ENCODE measurements at places on chromosomes 4 and X. TPM values are rescaled to one million over a fixed set of nuclear protein-coding genes. Genes with fewer than 3 reads are reported as not detected.

The PROM1 gene
- not detected for total RNA-seq

The SATL1 gene
- not detected for total RNA-seq

The PHOX2B gene
- total RNA-seq = not detected

The USP9X gene
- total RNA-seq = 56.9 TPM

The PHEX gene
- 0.23 TPM for total RNA-seq

The KANTR gene
- total RNA-seq = 14.2 TPM

The TAB3 gene
- total RNA-seq = 20.7 TPM

The GPR143 gene
- not detected for total RNA-seq

DNA sequence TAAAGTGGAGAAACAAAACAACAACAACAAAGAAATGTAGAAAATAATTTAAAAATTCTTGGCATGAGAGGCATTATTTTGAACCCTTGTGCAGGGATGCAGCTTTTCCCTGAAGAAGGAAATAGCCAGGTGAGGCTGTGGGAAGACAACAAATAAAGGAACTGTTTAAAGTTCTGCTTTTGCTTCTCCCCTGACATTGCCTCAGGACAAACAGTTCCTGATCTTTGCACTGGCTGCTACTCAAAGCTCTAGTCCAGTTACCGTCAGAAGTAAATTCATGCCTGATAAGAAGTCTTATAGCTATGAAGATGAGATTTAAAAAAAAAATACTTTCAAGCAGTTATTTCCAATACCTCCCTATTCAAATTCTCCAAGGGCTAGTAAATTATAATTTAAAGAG, 233.8 kb downstream of the IL15 start:
- H3K4me1 ChIP-seq = no peaks in the 10 kb centered on the region
- H3K36me3 ChIP-seq = no peaks in the 10 kb centered on the region
- no peak overlapping the region for H3K4me3 ChIP-seq
- DNase-seq = no peak

GRCh38 chr4:60857130-60857753, 342.9 kb upstream of the ADGRL3 start:
- H3K27ac ChIP-seq = no peak overlapping the region
- H3K36me3 ChIP-seq = no peaks in the 10 kb centered on the region
- no peak overlapping the region for H3K4me3 ChIP-seq
- H3K4me1 ChIP-seq = no peaks in the 10 kb centered on the region
- DNase-seq = no peak

DNA sequence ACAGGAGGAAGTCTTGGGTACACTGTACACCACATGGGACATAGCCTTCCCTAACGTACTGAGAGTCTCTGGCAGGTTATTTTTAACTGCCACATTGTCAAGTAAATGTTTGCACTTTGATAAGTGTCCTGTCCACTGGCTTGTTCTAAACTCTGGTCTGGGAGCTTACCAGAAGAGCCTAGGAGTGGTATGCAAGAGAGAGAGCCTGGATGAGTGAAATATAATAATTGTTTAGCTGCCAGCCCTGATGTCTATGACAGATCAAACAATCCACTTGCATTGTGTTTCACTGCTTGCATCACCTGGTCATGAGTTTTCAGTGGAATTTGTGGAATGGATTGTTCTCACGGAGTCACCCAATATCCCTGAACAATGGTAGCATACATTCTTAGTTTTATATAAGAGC, 91.6 kb downstream of the SHROOM3 start:
- peaks cover 9% of the 10 kb centered on the region for H3K27me3 ChIP-seq
- no peak overlapping the region for H3K27ac ChIP-seq
- H3K4me3 ChIP-seq = no peak overlapping the region
- no peaks in the 10 kb centered on the region for H3K36me3 ChIP-seq
- no peaks in the 10 kb centered on the region for H3K4me1 ChIP-seq

- no peak for DNase-seq
- H3K36me3 ChIP-seq = no peaks in the 10 kb centered on the region
- no peak overlapping the region for H3K27ac ChIP-seq
- H3K27me3 ChIP-seq = peaks cover 6% of the 10 kb centered on the region
- no peak overlapping the region for H3K4me3 ChIP-seq
Observed at GRCh38 chr4:17120761-17121160, 222.3 kb upstream of the LDB2 start.

GRCh38 chrX:16828124-16828908, 41.8 kb downstream of the RBBP7 start:
- H3K27me3 ChIP-seq = no peaks in the 10 kb centered on the region
- H3K27ac ChIP-seq = no peak overlapping the region
- no peak overlapping the region for H3K4me3 ChIP-seq
- H3K4me1 ChIP-seq = peaks cover 5% of the 10 kb centered on the region
- H3K36me3 ChIP-seq = peaks cover 6% of the 10 kb centered on the region

GRCh38 chrX:22536746-22537304, 264.1 kb downstream of the CBLL2 start:
- H3K27ac ChIP-seq = no peak overlapping the region
- DNase-seq = no peak
- H3K27me3 ChIP-seq = no peaks in the 10 kb centered on the region
- H3K4me3 ChIP-seq = no peak overlapping the region
- no peaks in the 10 kb centered on the region for H3K36me3 ChIP-seq

DNA sequence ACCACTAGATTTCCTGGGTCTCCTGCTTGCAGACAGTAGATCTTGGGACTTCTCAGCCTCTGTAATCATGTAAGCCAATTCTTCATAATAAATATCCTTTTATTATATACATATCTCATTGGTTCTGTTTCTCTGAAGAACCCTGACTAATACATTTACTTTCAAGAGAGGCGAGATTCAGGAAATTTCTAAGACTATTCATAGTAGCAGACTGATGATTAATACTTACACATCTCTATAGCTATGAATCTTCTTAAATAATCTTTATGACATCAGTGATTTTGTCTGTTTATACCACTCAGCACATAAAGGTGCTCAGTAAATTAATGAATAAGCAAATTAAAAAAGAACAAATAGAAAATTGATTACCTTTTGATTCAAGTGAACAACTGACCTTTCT, 682.3 kb upstream of the GRID2 start:
- H3K27ac ChIP-seq = no peak overlapping the region
- no peaks in the 10 kb centered on the region for H3K27me3 ChIP-seq
- H3K36me3 ChIP-seq = no peaks in the 10 kb centered on the region
- no peak overlapping the region for H3K4me3 ChIP-seq
- no peaks in the 10 kb centered on the region for H3K4me1 ChIP-seq

- no peak for DNase-seq
- no peak overlapping the region for H3K27ac ChIP-seq
- H3K4me1 ChIP-seq = no peaks in the 10 kb centered on the region
Observed at GRCh38 chr4:99790796-99791617, 25.6 kb upstream of the DAPP1 start.

DNA sequence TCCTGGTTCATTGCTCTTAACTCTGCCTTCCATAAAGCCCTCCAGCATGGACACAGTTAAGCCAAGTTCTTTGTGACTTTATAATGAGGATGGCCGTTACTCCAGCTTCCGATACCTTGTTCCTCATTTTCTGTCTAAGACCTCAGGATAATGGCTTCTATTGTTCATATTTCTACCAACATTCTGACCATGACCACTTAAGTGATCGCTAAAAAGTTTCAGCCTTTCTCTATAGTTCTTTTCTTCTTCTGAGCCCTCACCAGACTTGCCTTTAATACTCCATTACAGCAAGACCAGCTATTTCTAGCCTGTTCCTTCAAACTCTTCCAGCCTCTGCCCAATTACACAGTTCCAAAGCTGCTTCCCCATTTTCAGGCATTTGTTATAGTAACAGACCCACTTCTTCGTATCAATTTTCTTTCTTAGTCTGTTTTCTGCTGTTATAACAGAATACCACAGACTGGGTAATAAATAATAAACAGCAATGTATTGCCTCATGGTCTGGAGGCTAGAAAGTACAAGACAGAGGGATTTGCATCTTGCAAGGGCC, 12.3 kb downstream of the RNF175 start:
- no peaks in the 10 kb centered on the region for H3K4me1 ChIP-seq
- no peak overlapping the region for H3K27ac ChIP-seq
- H3K27me3 ChIP-seq = no peaks in the 10 kb centered on the region
- no peak for DNase-seq

DNA sequence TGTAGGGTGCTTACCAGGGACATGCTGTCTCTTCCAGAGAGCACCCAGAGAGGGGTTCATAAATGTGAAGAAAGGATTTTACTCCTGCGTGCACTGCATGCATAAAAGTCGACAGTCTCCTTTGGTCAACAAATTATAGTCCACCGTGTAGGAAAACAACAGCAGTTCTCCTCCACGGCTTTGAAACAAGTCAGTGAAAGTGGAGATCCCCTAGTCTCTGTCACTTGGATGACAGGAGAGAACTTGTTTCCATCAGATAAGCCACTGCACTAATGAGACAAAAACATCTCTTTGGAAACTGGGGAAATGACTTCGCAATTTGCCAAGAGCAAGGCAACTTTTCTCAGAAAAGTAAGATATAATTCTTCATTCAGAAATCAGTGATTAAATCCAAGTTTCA, 9.7 kb downstream of the UNC5C start:
- DNase-seq = no peak
- peaks cover 22% of the 10 kb centered on the region for H3K27me3 ChIP-seq
- no peak overlapping the region for H3K27ac ChIP-seq

- DNase-seq = no peak
- no peak overlapping the region for H3K4me3 ChIP-seq
- no peaks in the 10 kb centered on the region for H3K36me3 ChIP-seq
- no peak overlapping the region for H3K27ac ChIP-seq
Observed at GRCh38 chrX:71666240-71667223, 814 bp upstream of the LOC101059915 start.

GRCh38 chr4:98993419-98994071, 2.0 kb upstream of the METAP1 start:
- H3K36me3 ChIP-seq = peaks cover 3% of the 10 kb centered on the region

GRCh38 chr4:48254381-48255071, 15.1 kb downstream of the TEC start:
- DNase-seq = no peak
- H3K27ac ChIP-seq = no peak overlapping the region
- peaks cover 2% of the 10 kb centered on the region for H3K36me3 ChIP-seq
- no peak overlapping the region for H3K4me3 ChIP-seq
- H3K27me3 ChIP-seq = no peaks in the 10 kb centered on the region
- H3K4me1 ChIP-seq = no peaks in the 10 kb centered on the region

DNA sequence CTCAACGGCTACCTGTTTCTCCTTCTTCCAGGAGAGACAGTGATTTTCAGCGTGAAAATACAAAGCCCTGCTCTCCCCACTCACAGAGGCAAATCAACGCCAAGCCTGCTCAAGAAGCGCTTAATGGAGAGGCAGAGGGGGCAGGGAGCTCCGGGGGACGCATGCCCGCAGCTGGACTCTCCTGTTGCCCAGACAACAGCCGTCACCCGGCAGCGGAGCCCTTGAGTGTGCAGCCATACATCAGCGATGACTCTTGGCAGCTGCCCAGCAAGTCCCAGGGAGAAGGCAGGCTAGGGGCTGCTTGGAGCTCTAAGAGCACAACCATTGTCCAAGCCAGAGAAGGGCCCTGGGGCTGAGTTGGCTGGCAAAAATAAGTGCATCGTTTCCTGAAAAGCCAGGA, 71.0 kb upstream of the AFAP1 start:
- H3K4me3 ChIP-seq = no peak overlapping the region
- no peak overlapping the region for H3K27ac ChIP-seq
- peaks cover 2% of the 10 kb centered on the region for H3K27me3 ChIP-seq
- H3K36me3 ChIP-seq = no peaks in the 10 kb centered on the region

DNA sequence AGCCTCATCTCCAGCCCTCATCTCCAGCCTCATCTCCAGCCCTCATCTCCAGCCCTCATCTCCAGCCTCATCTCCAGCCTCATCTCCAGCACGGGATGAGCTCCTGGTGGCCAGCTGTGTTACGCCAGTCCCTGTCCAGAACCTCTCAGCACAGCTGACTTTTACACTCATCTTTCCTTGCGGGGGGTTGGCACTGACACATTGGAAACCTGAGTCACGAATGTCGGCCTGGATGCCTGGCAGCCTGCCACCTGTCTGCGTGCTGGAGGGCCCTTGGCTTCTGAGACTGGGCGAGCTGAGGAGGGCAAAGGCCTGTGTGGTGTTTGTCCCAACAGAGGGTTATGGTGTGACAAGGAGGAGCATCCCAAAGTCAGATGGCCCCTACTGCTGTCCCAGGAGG, 66.1 kb upstream of the HGFAC start:
- no peak overlapping the region for H3K4me3 ChIP-seq
- H3K4me1 ChIP-seq = no peaks in the 10 kb centered on the region
- H3K36me3 ChIP-seq = no peaks in the 10 kb centered on the region
- DNase-seq = no peak
- H3K27ac ChIP-seq = no peak overlapping the region

GRCh38 chrX:37787423-37787869, 7.6 kb downstream of the CYBB start:
- H3K4me1 ChIP-seq = peaks cover 23% of the 10 kb centered on the region
- H3K36me3 ChIP-seq = peaks cover 4% of the 10 kb centered on the region
- no peak for DNase-seq
- H3K27ac ChIP-seq = no peak overlapping the region

GRCh38 chr4:76597423-76597979, 162.5 kb downstream of the SHROOM3 start:
- DNase-seq = no peak
- no peak overlapping the region for H3K27ac ChIP-seq
- no peaks in the 10 kb centered on the region for H3K36me3 ChIP-seq
- H3K4me3 ChIP-seq = no peak overlapping the region

DNA sequence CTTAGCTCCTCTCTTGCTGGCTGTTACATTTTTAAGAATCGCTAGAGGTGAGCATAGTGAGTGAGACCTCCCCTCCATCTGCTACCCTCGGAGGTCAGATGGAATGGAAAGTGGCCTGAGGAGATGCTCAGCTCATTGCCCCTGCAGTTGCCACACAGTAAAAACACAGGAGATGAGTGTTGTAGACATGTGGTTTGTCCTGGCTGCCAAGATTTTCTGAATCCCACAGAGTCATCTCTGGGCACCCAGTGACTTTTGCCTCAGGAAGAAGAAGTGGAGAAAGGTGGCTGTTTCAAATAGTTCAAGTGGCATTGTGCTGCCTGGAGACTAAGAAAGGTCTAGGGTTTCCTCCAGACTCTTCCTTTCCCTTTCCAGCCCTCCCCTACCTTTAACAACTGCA, 271.0 kb downstream of the STK32B start:
- H3K27ac ChIP-seq = no peak overlapping the region
- no peak overlapping the region for H3K4me3 ChIP-seq
- H3K27me3 ChIP-seq = no peaks in the 10 kb centered on the region
- no peaks in the 10 kb centered on the region for H3K4me1 ChIP-seq
- DNase-seq = no peak

- peaks cover 2% of the 10 kb centered on the region for H3K27me3 ChIP-seq
- DNase-seq = no peak
- H3K4me1 ChIP-seq = no peaks in the 10 kb centered on the region
- H3K27ac ChIP-seq = no peak overlapping the region
- H3K36me3 ChIP-seq = no peaks in the 10 kb centered on the region
Observed at GRCh38 chr4:68077301-68077700, 52.4 kb downstream of the TMPRSS11F start.

Measured in activated naive CD8-positive, alpha-beta T cell treated with anti-CD3 and anti-CD28 coated beads, Interleukin-2, amount 10 ng/mL, durations not matched to agents 7 days and 5 days (primary cell).